ENCODE measurements at places on chromosomes 11 and 22.

- DNase-seq, result no peak
These were observed 414 bp upstream of the PNPLA3 start for GRCh38 chr22:43923191-43923590.

- no peak for DNase-seq
These were observed 85.1 kb upstream of the BLID start for GRCh38 chr11:122201106-122201505.

DNA sequence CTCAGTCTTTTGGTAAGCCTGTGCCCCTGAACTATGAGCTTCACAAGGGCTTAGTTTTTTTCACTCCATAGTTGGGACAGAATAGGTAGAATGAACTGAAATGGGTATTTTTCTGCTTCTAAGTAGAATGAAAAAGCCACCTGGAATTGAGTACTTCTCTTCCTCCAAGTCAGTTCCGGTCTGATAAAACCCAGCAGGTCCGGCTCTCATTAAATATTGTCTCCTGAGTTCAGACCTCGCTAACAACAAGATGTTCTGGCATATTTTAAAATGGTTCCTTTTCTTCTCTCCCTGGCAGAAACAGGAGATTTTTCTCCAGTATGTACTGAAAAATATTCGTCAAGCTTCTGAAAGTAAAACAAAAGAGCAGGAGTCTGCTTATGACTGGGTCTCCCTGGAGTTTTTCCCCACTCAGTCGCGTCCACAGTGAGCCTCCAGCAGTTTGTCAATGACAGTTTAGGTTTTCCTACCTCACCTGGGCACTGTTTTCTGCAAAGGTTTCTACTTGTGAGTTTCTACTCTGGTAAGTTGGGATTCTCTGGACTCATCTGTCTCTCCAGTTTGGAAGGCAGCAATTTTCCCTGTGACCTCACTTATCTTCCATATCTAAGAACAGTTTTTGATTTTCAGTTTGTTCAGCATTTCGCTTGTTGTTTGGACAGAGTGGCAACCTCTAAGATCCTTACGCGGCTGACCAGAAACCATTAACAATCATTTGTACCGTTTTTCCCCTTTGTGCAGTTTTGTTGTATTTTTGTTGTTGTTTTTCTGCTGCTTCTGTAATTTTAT is 868.0 kb downstream of the METTL15 start:
- DNase-seq, result no peak

DNA sequence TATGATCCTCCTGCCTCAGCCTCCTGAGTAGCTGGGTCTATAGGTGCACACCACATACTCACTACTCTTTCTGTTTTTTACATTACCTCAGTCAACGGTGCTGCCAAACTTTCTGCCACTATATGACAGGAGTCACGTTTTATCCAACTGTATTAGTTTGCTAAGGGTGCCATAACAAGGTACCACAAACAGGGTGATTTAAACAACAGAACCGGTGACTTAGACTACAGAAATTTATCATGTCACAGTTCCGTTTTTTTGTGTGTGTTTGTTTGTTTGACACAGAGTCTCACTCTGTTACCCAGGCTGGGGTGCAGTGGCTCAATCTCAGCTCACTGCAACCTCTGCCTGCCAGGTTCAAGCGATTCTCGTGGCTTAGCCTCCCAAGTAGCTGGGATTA is 6.3 kb upstream of the SWAP70 start:
- DNase-seq, result no peak

- no peak for DNase-seq
These were observed 22.3 kb downstream of the SMCO4 start for GRCh38 chr11:93520726-93521509.

- DNase-seq, result peak; percentile 96
These were observed 58.1 kb upstream of the BARX2 start for GRCh38 chr11:129317571-129317970.

DNA sequence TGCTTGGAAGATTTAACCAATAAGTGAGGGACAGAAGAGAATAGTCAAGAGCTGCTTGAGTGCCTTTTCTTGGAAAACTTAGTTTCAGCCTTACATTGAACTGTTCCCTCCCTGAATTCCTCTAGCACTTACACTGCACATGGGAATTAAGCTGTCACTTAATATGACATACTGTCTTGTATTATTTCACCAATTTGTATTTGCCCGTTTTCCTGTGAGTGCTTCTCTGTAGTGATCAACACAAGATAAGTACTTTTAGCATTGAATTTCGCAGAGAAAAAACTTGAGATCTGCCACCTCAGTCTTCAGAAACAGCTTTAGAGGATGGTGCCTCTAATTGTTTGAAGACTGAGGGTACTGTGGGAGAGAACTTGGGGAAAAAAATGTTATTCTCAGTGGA is 3.7 kb downstream of the SPCS2 start:
- no peak for DNase-seq

DNA sequence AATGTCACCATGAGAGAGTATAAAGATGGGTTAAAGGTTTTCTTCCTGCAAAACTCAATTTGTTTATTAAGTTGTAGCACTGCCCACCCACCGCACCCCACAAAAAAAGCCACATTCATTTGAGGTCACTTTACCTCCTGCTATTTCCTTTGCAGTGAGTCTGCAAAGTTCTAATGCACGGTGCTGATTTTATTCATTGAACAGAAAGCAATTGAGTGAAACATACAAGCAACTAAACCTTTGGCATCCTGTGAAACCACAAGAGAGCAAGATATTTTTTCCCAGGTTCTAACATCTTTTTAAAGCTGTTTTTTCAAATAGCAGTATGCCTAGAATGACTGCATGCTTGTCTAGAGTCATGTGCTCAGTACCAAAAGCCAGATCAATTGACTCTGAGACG is 39.0 kb downstream of the RRAS2 start:
- no peak for DNase-seq

DNA sequence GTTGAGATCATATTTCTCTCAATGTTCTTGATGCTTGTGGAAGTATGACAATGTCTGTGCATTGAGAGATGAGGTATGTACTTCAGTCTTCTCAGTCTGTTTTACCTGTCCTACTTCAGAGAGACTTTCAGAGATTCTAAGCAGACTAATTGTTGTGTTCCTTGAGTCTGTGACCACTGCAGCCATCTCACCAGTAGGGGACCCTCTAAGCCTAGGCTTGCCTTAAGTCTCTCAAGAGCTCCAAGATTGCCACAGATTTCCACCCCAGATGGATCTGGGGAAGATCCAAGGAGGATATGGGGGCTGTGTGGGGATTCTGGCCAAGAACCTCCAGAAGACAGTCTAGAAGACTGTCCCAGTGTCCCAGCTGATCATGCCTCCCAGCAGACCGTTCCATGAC is 179.9 kb upstream of the PLET1 start:
- DNase-seq, result no peak

- no peak for DNase-seq
These were observed 152.0 kb downstream of the TBC1D22A start for GRCh38 chr22:46914481-46914880.

GRCh38 chr11:112516755-112517154 is 256.1 kb upstream of the PLET1 start:
- no peak for DNase-seq

DNA sequence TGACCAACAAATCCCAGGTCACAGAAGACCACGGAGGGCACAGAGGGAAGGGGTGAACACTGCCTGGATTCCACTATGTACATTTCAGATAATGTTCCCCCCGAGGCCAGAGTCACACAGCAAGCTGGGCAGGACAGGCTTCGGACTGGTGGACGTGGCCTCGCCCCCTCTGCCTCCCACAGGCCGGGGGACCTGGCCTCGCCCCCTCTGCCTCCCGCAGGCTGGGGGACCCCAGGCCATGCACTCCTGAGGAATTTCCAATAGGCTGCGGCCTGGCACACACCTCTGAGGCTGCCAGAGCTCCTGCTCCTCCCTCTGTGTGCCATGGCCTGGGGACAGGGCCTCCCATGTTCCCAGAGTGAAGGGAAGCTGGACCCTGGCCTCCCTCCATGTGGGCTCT is 1352.8 kb downstream of the BRD1 start:
- no peak for DNase-seq

DNA sequence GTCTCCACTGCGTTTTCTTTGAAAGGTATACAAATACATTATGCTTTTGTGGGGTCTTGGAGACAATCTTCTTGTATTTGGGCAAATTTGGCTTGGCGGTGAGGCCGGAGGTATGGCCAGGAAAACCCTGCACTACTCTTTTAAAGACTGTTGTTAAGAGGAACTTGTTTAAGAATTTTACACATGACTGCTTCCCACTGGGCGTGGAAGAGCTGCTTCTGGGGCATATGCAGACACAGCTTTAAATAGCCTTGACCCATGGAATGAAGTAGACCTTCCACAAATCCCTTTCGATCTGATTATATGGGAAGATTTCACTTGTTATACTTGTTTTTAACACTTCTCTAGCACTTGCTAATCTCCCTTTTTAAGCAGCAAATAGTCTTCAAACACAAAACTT is 453.6 kb downstream of the MN1 start:
- DNase-seq, result no peak

GRCh38 chr11:85822814-85823213 is 11.9 kb upstream of the SYTL2 start:
- no peak for DNase-seq

GRCh38 chr11:90704510-90704909 is 481.7 kb upstream of the CHORDC1 start:
- no peak for DNase-seq

DNA sequence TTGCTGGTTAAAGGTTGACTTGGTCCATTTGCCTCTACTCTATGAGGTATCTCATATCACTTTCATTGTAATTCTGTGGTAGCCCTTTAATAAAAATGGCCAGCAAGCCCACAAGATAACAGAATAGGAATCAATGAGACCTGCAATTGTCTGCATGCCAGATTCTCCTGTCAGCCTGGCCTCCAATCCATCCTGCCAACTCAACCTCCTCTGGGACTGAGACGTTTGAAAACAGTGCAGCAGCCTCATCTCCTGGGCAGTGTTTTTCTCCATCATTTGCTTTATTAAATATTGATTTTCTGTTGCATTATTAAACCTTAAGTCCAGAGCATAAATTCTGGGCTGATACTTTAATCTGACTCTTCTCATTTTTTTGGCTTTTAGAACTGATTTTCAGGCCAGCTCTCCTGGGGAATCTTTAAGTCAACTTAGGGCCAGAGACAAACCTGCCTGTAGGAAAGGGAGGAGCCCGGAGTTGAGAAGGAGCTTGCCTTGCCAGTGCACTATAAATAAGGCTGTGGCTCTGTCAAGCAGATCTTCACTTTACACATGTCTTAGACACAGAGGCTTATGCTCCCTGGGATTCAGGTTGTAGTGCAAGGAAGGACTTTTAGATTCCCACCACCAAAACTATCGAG is 798.0 kb downstream of the NTM start:
- DNase-seq, result no peak

DNA sequence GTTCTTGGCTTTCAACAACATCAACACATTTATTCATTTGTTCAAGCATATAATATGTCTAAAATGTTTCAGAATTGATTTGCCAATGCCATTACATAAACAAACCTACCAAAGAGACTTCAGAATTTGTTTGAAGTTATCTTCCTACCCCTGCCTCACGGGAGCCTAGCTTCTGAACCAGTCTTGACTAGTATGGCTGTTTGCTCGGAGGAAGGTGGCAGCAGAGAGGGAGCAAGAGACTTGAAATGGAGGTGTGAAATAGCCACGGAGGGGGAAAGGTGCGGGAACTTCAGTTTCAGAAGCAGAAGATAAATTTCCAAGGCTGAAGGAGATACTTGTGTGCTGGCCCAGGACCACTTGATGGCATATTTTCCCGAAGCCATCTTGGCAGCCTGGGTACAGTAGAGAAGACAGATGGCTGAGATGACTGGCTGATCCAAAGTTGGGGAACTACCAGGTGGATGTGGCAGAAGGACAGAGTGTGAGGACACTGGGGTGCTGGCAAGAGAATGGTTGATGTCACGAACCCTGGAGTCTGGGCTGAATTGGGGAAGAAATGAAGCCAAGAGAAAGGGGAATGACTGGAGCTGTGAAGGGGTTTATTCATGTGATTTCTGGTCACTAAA is 14.0 kb upstream of the MTCH2 start:
- DNase-seq, result no peak

All from bronchial epithelial cell (primary cell).